ENCODE measurements at places on chromosomes 4 and X.

DNA sequence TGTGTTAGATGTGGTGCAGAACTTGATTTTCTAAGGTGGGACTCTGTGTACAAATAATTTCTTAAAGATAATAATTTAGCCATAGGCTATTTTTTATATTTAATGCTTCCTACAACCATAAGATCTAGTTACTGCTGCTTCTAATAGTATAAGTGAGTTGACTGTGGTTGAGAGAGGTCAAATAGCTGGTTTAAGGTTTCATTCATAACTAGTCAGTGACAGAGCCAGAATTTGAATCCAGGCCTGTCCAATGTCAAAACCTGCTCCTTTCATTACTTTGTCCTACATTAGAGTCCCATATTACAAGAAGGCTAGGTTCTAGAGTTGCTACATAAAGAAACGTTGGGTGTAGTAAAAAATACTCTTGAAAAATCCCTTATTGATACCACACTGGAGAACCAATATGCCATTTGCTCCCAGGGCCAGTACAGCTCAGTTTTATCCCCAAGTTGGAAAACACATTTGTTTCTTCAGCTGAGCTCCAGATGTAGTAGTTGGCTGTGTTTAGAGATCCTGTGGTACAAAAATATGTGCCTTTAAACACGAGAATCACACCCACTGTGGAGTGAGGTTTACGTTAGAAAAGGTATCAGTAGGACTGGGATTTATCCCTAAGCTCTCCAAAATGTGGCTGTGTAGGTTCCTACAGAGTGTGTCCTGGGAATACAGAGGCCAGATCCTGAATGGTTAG lies 84.3 kb downstream of the REPS2 start:
- no peak for DNase-seq

- no peak for DNase-seq
Measured at GRCh38 chr4:24662542-24662941, 78.2 kb upstream of the DHX15 start.

GRCh38 chrX:16140448-16140847 lies 17.1 kb downstream of the GRPR start:
- DNase-seq = no peak

- DNase-seq = peak; percentile 35
Measured at GRCh38 chrX:135543924-135544323, 23.5 kb downstream of the INTS6L start.

Data from CD4-positive, alpha-beta T cell treated with Interleukin-2 at 100 ng/mL for 4 hours (primary cell).